HS-5 (cell line): ENCODE measurements at places on chromosomes 13 and 19.

- no peak for DNase-seq
These were observed 16.7 kb upstream of the POSTN start for GRCh38 chr13:37615276-37615675.

- DNase-seq, result no peak
These were observed 476.2 kb upstream of the TSHZ3 start for GRCh38 chr19:31825134-31826094.

DNA sequence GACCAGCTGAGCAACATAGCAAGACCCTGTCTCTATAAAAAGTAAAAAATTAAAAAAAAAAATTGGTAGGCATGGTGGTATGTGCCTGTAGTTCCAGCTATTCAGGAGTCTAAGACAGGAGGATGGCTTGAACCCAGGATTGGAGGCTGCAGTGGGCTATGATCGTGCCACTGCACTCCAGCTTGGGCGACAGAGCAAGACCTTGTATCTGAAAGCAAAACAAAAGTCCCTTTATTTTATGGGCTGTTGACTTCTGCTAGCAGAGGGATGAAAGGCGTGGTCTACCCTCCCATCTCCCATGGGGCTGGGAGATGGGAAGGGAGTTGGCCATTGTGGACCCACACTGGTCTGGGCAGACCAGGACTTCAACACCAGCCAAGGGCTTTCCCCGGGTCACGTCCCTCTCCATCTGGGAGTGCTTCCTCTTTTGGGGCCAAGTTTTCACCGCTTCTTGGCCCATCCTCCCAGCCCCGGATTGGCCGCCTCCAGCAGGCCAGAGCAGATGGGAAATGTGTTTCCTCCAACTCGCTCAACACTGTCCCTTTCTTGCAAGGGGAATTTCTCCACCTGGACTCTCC lies 2.2 kb upstream of the TNFSF9 start:
- no peak for DNase-seq

- no peak for DNase-seq
These were observed 666 bp downstream of the POMP start for GRCh38 chr13:28659621-28659970.

DNA sequence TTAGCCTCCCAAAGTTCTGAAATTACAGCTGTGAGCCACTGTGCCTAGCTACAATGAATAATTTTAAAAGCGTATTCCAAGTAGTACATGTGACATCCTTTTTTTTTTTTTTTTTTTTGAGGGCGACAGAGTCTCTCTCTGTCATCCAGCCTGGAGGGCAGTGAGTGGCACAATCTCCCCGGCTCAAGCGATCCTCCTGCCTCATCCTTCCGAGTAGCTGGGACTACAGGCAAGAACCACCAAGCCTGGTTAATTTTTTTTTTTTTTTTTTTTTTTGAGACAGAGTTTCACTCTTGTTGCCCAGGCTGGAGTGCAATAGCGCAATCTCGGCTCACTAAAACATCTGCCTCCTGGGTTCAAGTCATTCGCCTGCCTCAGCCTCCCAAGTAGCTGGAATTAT lies 3.8 kb upstream of the PRR12 start:
- no peak for DNase-seq

DNA sequence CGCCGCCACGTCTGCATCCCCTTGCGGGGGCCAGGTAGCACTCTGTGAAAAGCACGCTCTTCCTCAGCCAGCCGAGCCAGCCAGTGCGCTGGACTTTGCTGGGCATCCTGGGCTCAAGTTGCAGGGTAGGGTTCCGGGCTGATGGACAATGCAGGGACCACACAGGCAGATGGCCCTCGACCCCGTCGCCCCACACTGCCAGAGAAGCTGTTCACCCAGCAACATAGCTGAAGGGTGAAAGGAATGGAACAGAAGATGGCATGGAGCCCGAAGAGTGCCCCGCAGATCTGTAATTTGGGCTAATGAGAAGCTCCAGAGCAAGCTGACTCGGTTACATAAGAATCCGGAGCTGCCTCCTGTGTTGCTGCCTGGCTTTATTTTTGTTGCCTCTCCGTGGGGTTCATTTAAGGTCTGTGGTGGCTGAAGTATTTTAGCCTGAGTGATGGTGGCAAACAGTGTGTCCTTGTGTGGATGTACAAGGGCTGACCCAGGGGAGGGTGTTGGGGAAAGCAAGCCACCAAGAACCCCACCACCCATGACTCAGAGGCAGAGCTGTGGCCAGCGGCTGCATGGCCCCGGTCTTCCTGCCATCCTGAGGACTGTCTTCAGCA lies 105.8 kb downstream of the SOX1 start:
- DNase-seq, result no peak

- DNase-seq, result peak; percentile 33
These were observed 946.3 kb upstream of the PCDH9 start for GRCh38 chr13:68176475-68176874.

- DNase-seq, result no peak
These were observed 1.8 kb downstream of the VASP start for GRCh38 chr19:45508861-45509691.

GRCh38 chr13:99013951-99014350 lies 36.1 kb upstream of the DOCK9 start:
- DNase-seq, result no peak

DNA sequence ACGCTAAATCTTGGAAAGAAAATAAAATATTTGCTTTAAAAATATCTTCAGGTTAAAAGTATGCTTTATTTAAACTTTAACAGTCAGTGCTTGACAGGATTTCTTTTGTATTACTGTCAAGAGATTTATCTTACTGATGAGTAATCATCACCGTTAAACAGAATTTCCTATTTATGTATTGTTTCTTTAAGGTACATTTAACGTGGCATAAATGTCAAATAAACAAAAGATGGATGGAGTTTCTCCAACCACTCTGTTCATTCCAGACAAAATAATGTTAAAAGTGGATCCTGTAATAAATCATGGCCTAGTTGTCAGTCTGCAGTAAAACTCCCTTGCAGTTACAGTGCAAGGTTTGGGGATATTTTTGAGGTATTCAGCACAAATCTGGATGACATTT lies 298.3 kb downstream of the DIAPH3 start:
- no peak for DNase-seq

DNA sequence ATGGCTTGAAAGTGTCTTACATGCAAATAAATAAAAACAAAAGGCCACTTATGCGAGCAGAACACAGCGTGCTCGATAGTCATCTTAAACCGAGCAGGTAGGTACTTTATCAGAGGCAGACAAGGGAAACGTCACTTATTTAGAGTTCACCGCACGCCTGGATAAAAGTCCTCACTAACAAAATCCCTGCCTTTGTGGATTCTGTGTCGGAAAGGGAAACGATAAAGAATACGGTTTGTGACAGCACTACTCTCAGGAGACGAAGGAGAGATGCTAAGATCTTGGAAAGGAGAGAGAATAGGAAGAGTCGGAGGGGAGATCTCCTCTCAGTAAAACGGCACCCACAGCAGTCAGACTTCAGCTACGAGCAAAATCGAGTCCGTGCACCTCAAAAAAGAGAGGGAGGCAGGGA lies 581 bp downstream of the RCBTB1 start:
- DNase-seq, result no peak

DNA sequence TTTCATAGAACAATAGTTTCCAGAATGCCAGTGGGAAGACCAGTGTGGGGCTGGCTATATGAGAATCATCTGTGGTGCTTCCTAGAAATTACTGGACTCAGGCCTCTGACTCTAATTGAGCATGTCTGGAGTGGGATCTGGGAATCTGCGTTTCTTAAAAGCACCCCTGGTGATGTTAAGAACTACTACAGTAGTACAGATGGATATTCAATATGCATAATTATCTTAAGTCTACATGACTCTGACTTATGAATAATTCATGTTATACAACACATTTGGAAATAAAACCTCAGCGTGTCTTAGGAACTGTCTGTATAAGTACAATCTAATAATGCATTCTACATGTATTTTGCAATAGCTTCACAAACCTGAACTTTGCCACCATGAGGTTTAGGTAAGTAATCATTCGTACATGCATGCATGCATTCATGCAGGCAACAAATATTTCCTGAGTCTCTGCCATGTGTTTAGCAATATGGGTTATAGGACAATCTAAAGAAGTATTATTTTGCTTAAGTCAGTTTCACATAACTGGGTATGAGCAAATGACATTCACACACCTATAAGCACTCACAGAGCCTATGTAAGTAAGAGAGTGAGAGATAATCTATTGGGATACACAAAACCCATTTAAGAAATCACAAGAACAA lies 62.0 kb downstream of the EPSTI1 start:
- no peak for DNase-seq

GRCh38 chr13:51004111-51004865 lies 94.7 kb downstream of the RNASEH2B start:
- DNase-seq, result no peak

- DNase-seq, result no peak
These were observed 11.6 kb upstream of the ZBTB45 start for GRCh38 chr19:58531034-58531840.

DNA sequence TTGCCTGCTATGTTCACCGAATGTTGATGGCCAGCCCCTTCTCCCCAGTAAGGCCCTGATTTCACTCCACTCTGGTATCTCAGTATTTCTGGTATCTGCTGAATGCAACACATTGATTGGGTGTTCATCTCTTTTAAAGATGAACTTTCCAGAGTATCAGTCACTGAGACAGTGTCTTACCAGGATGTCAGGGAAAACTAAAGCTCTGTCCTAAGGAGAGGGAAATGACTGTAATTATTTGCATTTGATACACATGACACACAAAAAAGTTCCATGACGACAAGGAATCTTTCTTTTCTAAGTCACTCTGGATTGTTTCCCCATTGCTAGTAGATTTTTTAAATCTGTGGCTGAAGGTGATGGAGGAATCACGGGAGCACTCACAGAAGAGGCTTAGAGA lies 2.2 kb downstream of the GPC5 start:
- DNase-seq, result no peak

- no peak for DNase-seq
These were observed 8.7 kb upstream of the SYDE1 start for GRCh38 chr19:15098460-15098859.

DNA sequence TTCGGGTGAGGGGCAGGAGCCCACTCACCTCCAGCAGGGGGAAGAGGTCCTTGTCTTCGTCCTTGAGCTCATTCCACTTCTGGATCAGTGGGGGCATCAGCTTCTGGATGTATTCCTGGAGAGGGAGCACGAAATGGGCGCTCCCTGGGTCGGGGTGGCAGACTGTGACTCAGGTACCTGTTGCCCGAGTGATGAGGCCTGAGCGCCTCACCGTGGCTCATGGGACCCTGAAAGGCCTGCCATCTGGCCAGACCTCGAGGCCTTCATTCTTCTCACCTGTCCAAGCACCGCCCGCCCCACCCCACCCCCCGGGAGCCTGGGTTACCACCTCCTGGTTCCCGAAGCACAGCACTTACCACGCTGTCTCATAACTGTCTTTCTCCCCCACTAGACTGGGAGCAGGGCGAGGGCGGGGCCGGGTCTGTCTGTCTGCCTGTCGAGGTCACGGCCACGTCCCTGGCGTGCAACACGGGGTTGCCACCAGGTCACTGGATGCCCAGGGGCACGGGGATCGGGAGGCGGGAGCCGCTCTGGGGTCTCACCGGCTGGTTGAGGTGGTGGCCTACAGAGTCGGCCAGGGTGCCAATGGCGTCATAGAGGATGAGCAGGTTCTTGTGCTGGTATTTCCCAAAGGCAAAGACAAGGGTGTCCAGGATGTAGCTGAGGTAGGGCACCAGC lies 9.4 kb upstream of the FBXW9 start:
- no peak for DNase-seq

- DNase-seq, result no peak
These were observed 84.2 kb downstream of the SACS start for GRCh38 chr13:23349161-23349897.

DNA sequence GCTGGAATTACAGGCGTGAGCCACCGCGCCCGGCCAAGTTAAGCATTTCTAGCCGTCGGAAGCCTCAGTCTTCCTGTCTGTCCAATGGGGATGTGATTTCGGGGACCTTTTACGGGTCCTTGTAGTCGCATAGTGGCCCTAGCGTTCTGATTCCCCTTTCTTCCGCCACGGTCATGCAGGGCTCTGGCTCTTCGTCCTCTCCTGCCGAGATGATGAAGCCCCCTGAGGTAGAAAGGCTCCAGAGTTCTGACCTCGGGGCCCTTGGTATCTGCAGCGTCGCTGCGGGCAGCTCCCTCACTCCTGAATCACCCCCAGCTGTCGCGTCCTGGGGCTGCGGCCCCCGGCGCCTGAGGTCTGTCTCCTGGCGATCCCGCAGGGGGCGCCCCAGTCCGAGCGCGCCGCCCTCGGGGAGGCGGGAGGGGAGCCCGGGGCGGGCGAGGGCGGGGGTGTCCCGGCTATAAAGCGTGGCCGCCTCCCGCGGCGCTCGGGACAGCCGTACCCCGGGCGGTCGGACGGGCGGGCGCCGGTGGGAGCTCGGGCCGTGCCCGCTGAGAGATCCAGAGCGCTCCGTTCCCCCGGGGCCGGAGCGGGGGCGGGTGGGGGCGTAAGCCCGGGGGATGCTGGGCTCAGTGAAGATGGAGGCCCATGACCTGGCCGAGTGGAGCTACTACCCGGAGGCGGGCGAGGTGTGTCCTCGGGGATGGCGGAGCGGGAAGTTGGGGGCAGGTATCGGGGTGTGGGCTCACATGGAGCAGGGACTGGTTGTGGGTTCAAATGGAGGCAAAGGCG lies at the start of gene FOXA3:
FOXA3 (plus strand) TSS at position 487 of the 789 bp plus-strand sequence; CDS start at position 618, 131 bp downstream.
- DNase-seq, result no peak
